ENCODE measurements at places on chromosomes 1 and 21.

- no peak for DNase-seq
These were observed 14.2 kb upstream of the SLC44A3 start for GRCh38 chr1:94805912-94806311.

GRCh38 chr1:174815474-174815908 is 184.3 kb upstream of the CACYBP start:
- DNase-seq = no peak

GRCh38 chr1:21295002-21295401 is 4.7 kb upstream of the ECE1 start:
- no peak for DNase-seq

GRCh38 chr1:3375245-3375644 is 79.2 kb upstream of the ARHGEF16 start:
- DNase-seq = no peak

DNA sequence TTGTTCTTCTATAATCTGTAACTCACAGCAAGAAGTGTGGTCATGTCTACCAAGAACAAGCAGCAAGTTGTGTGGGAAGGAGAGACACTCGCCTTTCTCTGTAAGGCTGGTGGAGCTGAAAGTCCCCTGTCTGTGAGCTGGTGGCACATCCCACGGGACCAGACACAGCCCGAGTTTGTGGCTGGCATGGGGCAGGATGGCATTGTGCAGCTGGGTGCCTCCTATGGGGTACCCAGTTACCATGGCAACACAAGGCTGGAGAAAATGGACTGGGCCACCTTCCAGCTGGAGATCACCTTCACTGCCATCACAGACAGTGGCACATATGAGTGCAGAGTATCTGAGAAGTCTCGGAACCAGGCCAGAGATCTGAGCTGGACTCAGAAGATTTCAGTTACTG is 15.5 kb downstream of the CD101 start:
- DNase-seq = no peak

GRCh38 chr1:54812801-54813484 is 11.8 kb upstream of the TTC22 start:
- no peak for DNase-seq

GRCh38 chr1:69913977-69914376 is 291.4 kb downstream of the LRRC40 start:
- DNase-seq = no peak

DNA sequence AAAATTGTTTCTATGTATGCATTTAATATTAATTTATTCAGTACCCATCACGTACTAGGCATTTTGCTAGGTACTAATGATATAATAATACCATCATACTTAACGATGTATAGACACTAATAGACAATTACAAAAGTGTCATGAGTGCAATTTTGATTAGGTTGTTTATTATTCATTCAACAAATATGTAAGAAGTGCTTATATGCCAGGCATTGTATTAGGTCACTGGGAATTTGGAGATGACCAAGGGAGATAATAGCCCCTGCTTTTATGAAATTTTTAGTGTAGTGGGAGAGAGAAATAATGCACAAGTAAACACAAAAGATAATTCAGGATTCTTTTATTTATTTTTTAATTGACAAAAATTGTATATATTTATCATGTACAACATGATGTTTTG is 18.6 kb downstream of the C1orf185 start:
- no peak for DNase-seq

DNA sequence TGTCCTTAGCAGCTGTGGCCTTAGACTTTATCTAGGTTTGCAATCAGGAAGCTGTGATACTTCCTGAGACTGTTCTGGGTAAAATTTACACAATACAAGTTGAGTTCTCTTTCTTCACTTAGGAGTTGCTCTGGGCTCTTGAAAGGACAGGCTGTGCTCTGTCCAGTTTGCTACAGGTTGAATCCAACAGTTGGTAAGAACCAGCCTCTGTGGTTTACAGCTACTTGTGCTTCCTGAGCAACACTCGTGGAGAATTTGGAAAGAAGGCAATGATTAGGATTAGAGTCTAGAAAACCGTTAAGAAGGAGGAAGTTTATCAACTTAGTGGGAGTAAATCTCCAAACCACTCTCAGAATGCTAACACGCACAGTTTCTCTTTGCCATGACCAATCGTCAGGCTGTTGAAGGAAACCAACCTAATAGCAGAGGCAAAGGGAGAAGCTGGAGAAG is 26.8 kb downstream of the GFI1 start:
- no peak for DNase-seq

DNA sequence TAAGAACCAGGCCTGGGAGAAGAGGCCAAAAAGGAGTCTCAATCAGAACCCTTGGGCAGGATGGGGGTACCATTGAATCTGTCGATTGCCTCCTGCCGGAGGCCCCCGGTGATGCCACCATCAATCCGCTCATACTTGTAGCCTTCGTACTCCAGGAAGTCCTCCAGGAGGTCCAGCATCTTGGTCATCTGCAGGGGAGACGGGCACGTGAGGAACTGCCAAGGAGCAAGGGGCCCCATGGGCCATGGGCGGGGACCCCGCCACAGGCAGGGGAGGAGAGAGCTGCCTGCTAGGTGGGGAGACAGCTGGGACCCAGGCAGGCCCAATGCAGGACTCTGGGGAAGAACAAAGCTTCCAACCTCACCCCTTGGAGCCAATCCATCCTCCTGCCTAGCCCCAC is 48.6 kb downstream of the CHD5 start:
- DNase-seq = no peak

DNA sequence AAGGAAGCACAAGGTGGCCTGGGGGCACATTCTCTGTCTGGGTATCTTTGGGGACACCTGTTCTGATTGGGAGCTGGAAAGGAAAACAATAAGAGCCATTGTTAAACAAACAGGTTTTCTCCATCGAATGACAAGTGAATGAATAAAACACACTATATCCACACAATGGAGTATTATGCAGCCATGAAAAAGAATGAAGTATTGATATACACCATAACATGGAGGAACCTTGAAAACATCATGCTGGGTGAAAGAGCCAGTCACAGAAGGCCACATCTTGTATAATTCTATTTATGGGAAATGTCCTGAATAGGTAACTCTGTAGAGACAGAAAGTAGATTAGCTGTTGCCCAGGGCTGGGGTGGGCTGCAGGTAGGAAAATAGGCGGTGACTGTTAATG is 11.1 kb downstream of the PROK1 start:
- no peak for DNase-seq

GRCh38 chr1:208347191-208347590 is 103.0 kb upstream of the PLXNA2 start:
- no peak for DNase-seq

GRCh38 chr1:67711855-67712212 is 26.8 kb downstream of the GADD45A start:
- no peak for DNase-seq

DNA sequence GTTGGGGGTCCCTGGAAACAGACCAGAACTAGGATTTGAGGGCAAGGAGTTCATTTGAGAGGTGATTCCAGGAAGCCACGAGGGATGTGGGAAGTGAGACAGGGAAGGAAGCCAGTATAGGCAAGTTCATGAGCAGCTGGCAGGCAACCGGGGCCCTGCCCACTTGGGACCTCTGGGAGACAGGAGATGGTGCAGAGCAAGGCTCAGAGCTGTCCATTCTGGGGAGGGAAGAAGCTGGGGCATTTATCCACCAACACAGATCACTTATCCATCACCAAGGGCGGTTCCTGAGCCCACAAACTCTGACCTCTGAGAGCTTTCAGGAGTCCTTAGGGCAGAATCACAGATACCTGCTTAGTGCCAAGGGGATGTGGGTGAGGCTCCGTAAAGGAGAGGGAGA is 16.8 kb downstream of the EDN2 start:
- no peak for DNase-seq

DNA sequence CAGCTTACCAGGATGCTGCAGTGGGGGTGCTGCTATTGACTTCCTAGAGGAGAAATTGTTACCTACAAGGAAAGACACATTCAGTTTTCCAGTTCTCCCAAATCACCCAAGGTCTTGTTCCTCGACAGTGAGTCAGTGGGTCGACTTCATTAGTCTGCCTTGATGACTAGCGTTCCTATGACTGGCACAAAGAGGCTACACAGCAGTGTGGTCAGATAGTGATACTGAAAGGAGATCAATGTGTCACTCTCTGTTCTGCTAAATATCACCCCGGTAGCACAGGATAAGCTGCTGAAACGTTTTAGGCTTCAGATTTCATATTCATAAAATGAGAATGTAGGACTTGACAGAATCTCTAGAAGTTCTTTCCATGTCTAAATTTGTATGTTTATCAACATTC is 357.4 kb downstream of the LMX1A start:
- DNase-seq = no peak
